Colonic mucosa (tissue), 4 donors: ENCODE measurements at places on chromosomes 3 and 15. TPM values are rescaled to one million over a fixed set of nuclear protein-coding genes. Genes with fewer than 3 reads are reported as not detected.
A peak's percentile ranks its signal among the peaks of the same experiment; 100 is the strongest.

DNA sequence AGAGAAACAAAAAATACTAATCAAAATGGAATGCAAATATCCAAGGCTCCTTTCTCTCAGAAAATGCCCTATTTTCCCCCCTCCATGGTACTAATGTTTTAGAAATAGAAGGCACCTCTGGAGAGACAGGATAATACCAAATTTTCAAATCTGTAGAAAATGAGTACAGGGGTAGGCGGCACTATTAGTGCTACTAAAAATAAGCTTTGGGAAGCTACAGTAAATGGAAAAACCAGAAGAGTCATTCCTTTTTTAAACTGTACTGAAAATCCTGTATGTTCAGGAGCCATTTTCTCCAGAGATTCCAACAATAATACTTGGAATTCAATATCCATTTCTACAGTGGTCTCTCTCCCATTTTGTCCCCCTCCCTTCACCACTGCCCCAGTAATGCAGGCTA lies 320.8 kb downstream of the RORA start:
- no peak overlapping the region for H3K4me3 ChIP-seq
- no peaks in the 10 kb centered on the region for H3K4me1 ChIP-seq
- no peaks in the 10 kb centered on the region for H3K27me3 ChIP-seq
- H3K36me3 ChIP-seq = no peaks in the 10 kb centered on the region

DNA sequence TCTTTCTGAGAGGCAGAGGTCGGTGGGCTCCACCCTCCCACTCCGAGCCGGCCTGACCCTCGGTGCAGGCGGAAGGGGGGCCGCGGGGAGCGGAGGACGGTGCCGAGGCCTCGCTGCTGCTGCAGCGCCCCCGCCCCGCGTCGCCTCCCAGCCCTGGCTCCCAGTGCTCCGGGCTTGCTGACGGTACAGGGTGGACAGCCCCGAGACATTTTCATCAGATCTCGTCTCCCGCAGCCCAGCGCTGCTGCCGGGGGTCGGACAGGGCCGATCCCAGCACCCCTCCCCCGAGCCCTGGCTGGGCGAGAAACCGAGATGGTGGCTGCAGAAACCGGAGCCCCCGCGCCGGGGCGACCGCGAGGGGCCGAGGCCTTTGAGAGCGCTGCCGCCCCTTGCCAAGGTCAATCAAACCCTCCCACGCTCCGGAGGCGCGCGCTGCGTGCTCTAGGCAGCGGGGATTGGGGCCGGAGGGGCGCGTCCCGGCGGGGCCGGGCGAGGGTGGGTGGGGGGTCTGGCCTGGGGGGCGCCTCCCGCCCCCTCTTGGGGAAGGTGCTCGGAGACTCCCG lies 42.5 kb downstream of the EPHB3 start:
- DNase-seq = no peak
- H3K4me3 ChIP-seq = peak overlapping the region; percentile 47
- H3K4me1 ChIP-seq = peaks cover 9% of the 10 kb centered on the region
- no peaks in the 10 kb centered on the region for H3K36me3 ChIP-seq

DNA sequence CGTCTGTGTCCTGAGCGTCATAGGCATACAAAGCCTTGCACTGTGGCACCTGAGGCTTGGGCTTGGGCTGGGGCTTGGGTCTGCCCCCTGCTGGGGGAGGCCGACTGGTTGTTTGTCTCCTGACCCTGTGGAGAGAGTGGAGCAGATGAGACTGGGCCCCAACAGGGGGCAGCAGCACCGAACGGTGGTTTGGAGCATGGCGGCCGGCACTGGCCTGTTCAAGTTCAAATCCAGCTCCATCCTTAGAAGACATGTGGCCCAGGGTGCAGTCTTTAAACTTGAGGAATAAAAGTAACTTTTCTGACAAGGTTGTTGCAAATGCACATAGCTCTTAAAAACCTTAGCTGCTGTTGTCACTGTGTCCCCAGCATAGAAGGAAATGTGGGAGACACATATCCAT lies 33.3 kb downstream of the CCNB2 start:
- H3K27ac ChIP-seq = no peak overlapping the region
- H3K27me3 ChIP-seq = no peaks in the 10 kb centered on the region
- no peak overlapping the region for H3K4me3 ChIP-seq
- no peaks in the 10 kb centered on the region for H3K4me1 ChIP-seq
- H3K36me3 ChIP-seq = no peaks in the 10 kb centered on the region

DNA sequence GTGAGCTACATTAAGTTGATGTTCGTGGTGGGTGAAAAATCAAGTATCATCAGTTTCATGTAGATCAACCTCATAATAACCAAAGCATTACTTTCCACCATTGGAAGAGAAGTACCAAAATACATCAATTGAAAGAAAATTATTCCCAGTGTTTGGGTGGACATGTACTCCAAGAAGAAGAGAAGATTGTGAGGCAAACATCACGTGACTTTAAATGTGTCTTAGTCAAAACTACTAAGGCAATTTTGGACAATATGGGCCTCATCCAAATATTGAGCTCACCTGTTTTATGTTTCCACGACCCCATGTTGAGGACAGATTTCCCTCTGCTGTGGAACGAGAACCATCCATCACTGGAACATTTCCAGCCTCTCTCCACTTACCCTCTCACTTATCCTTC lies 303.0 kb upstream of the LMCD1 start:
- H3K36me3 ChIP-seq = no peaks in the 10 kb centered on the region
- H3K27me3 ChIP-seq = no peaks in the 10 kb centered on the region
- DNase-seq = no peak
- H3K4me1 ChIP-seq = no peaks in the 10 kb centered on the region

GRCh38 chr3:119597548-119598288 lies at the start of gene PLA1A:
Gene PLA1A, plus strand, starts transcription at chr3:119597885. Its CDS starts 29 bp downstream, at chr3:119597914.
- DNase-seq = no peak
- no peaks in the 10 kb centered on the region for H3K36me3 ChIP-seq
- H3K4me3 ChIP-seq = no peak within 1 kb of the TSS
- H3K27ac ChIP-seq = no peak within 1 kb of the TSS

- H3K27ac ChIP-seq = no peak overlapping the region
- DNase-seq = no peak
- H3K36me3 ChIP-seq = no peaks in the 10 kb centered on the region
These were observed 118.2 kb upstream of the STRIT1 start for GRCh38 chr3:155411500-155412223.

GRCh38 chr3:120224237-120224636 lies 60.8 kb downstream of the GPR156 start:
- H3K36me3 ChIP-seq = no peaks in the 10 kb centered on the region
- no peak overlapping the region for H3K27ac ChIP-seq
- no peaks in the 10 kb centered on the region for H3K4me1 ChIP-seq
- DNase-seq = no peak

- peak overlapping the region; percentile 67 for H3K27ac ChIP-seq
- no peak overlapping the region for H3K4me3 ChIP-seq
- no peaks in the 10 kb centered on the region for H3K27me3 ChIP-seq
- no peaks in the 10 kb centered on the region for H3K36me3 ChIP-seq
- peaks cover 24% of the 10 kb centered on the region for H3K4me1 ChIP-seq
- peak; percentile 48 for DNase-seq
These were observed 39.9 kb downstream of the SMAD3 start for GRCh38 chr15:67105065-67105951.

GRCh38 chr15:63075015-63075983 lies 32.8 kb downstream of the TPM1 start:
- H3K4me3 ChIP-seq = no peak overlapping the region
- no peaks in the 10 kb centered on the region for H3K4me1 ChIP-seq

DNA sequence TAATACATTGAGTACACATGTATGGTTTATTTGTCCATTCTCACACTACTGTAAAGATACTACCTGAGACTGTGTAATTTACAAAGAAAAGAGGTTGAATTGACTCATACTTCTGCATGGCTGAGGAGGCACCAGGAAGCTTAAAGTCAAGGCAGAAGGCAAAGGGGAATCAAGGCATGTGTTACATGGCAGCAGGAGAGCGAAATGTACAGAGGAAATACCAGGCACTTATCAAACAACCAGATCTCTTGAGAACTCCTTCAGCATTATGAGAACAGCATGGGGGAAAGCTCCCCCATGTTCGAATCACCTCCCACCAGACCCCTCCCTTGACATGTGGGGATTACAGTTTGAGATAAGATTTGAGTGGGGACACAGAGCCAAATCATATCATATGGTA lies 666.3 kb downstream of the ZBBX start:
- no peaks in the 10 kb centered on the region for H3K36me3 ChIP-seq
- H3K27me3 ChIP-seq = no peaks in the 10 kb centered on the region
- H3K4me3 ChIP-seq = no peak overlapping the region

GRCh38 chr3:186166491-186167288 lies 57.8 kb upstream of the ETV5 start:
- H3K27me3 ChIP-seq = no peaks in the 10 kb centered on the region
- no peak for DNase-seq
- no peaks in the 10 kb centered on the region for H3K4me1 ChIP-seq
- H3K27ac ChIP-seq = no peak overlapping the region
- H3K36me3 ChIP-seq = no peaks in the 10 kb centered on the region
- H3K4me3 ChIP-seq = no peak overlapping the region

GRCh38 chr3:193884027-193884426 lies 251.9 kb upstream of the HES1 start:
- DNase-seq = no peak
- H3K27ac ChIP-seq = peak overlapping the region; percentile 25
- H3K4me1 ChIP-seq = peaks cover 3% of the 10 kb centered on the region
- no peaks in the 10 kb centered on the region for H3K36me3 ChIP-seq
- no peaks in the 10 kb centered on the region for H3K27me3 ChIP-seq
- no peak overlapping the region for H3K4me3 ChIP-seq

- H3K4me3 ChIP-seq = no peak overlapping the region
- no peaks in the 10 kb centered on the region for H3K27me3 ChIP-seq
- H3K4me1 ChIP-seq = no peaks in the 10 kb centered on the region
- no peak for DNase-seq
- no peak overlapping the region for H3K27ac ChIP-seq
These were observed 74.7 kb downstream of the PPARG start for GRCh38 chr3:12363397-12364195.

- no peak for DNase-seq
- H3K27ac ChIP-seq = peak overlapping the region; percentile 81
- H3K4me1 ChIP-seq = peaks cover 23% of the 10 kb centered on the region
- peaks cover 8% of the 10 kb centered on the region for H3K36me3 ChIP-seq
- no peaks in the 10 kb centered on the region for H3K27me3 ChIP-seq
These were observed 888 bp downstream of the TMEM115 start for GRCh38 chr3:50358355-50358910.

GRCh38 chr3:13016083-13016720 lies 57.0 kb downstream of the IQSEC1 start:
- peak; percentile 62 for DNase-seq
- H3K27me3 ChIP-seq = no peaks in the 10 kb centered on the region
- H3K27ac ChIP-seq = peak overlapping the region; percentile 81

CASR gene
- 0.16 TPM for total RNA-seq

LTK gene
- 8.2 TPM for total RNA-seq

HDC gene
- total RNA-seq = 2.0 TPM

DUOXA2 gene
- total RNA-seq = 48.5 TPM

GP5 gene
- not detected for total RNA-seq

CPLX3 gene
- not detected for total RNA-seq

DPP8 gene
- 34.2 TPM for total RNA-seq
